ENCODE measurements at places on chromosomes 16 and 17.

GRCh38 chr16:71524566-71525553 lies 1.4 kb upstream of the CHST4 start:
- DNase-seq = no peak

- DNase-seq = no peak
Measured at GRCh38 chr16:4373356-4373908, 1.8 kb downstream of the VASN start.

- DNase-seq = no peak
Measured at GRCh38 chr16:2924901-2925755, 13.4 kb downstream of the FLYWCH1 start.

DNA sequence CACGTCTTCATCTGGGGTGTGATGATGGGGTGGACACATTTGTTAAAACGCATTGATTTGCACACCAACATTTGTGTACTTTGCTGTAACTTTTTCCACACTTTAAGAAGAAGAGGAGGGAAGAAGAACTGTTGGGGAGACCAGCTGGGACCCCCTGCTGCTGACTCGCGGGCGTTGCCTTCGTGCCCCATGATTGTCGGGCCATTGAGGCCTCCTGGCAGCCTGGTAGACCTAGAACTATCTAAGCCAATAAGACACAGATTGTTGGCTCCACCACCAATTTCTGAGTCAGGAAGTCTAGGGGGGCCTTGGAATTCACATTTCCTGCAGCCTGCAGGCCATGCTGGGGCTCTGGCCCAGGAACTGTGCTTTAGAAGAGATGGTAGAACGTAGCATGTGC lies 105.5 kb downstream of the TNFRSF13B start:
- no peak for DNase-seq
